Ovary (tissue), 10 donors: ENCODE measurements at places on chromosomes 1 and 21. TPM values are rescaled to one million over a fixed set of nuclear protein-coding genes. Genes with fewer than 3 reads are reported as not detected.

GRCh38 chr1:41534181-41535076, 49.9 kb upstream of the EDN2 start:
- H3K4me1 ChIP-seq = peaks cover 16% of the 10 kb centered on the region
- H3K36me3 ChIP-seq = no peaks in the 10 kb centered on the region
- DNase-seq = peak; percentile 10
- H3K27ac ChIP-seq = no peak overlapping the region

DNA sequence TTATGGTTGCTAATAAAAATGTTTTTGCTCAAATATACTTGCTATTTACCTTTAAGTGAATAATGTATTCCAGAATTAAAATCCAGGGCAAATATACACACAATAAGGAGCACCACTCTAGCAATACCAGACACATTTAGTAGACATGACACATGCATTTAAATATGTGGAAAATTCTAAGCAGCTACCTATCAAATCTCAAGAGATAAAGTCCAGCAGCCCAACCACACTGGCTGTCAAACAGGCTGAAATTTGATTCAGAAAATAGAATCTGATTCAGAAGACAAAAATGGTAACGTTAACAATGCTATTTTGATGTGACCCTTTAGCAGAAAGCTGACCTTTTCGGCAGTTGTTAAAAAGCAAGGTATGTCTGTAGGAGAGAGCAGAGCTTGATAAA, 42.3 kb downstream of the PLEKHO1 start:
- H3K27me3 ChIP-seq = no peaks in the 10 kb centered on the region
- H3K27ac ChIP-seq = no peak overlapping the region
- DNase-seq = no peak

DNA sequence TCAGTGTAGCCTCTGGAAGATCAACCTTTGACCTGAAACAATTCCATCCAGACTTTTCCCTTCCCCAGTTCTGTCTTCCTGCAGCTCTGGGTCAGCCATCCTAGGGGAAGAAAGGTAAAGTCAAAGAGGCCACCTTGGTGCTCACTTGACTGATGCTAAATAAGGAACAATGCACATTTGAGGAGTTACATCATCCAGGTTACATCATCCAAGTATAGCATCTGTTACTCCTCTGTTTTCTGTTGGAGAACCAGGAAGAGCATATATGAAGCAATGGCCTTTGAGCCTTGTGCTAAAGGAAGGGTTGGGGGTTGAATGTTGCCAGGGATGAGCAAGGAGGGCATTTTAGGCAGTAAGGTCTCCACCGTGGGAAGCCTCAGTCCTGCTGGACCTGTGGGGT, 3.1 kb upstream of the DSCAM start:
- H3K36me3 ChIP-seq = no peaks in the 10 kb centered on the region
- H3K4me3 ChIP-seq = no peak overlapping the region
- no peak overlapping the region for H3K27ac ChIP-seq
- no peaks in the 10 kb centered on the region for H3K27me3 ChIP-seq
- H3K4me1 ChIP-seq = no peaks in the 10 kb centered on the region

DNA sequence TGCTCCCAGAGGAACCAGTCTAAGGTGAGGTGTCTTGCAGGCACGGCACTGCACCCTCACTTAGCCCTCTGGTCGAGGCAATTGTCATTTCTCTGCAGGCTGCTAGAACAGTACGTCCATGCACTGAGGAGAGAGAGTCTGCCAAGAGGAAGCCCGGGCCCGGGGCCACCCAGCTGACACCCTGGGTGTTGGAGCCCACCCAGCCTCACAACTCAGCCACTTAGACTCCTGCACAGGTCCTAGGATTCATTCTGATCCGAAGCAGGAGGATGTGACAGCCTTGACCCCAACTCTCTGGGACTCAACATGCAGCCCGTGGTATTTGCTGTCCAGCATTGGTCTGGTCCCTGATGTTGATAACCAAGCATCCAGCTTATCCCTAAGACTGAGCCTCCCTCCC, 111.9 kb downstream of the ADSS2 start:
- no peak for DNase-seq
- H3K4me3 ChIP-seq = no peak overlapping the region
- no peaks in the 10 kb centered on the region for H3K36me3 ChIP-seq
- peaks cover 3% of the 10 kb centered on the region for H3K4me1 ChIP-seq
- no peak overlapping the region for H3K27ac ChIP-seq

GRCh38 chr1:33640114-33640660, 167.7 kb downstream of the ZSCAN20 start:
- no peaks in the 10 kb centered on the region for H3K4me1 ChIP-seq
- no peak for DNase-seq
- no peaks in the 10 kb centered on the region for H3K36me3 ChIP-seq
- no peak overlapping the region for H3K27ac ChIP-seq
- H3K4me3 ChIP-seq = no peak overlapping the region

DNA sequence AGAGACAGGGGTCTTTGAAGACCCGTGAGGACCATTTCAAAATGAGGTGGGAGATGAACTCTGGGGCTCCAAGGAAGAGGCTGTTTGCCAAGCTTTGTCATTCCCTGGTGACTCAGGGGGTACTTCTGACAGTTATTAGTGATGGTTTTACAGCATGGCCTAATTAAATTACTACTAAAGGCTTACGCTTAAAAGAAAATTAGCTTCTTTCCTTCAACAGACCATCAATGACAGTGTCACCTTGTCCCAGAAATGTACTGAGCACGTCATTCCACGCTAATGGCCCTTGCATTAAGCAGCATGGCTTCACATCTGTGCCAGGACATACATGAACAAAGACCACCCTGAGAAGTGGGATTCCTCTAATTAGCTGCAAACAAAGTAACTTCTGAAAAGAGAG, 5.1 kb upstream of the UTS2 start:
- no peak overlapping the region for H3K4me3 ChIP-seq
- H3K36me3 ChIP-seq = no peaks in the 10 kb centered on the region
- H3K27ac ChIP-seq = no peak overlapping the region

DNA sequence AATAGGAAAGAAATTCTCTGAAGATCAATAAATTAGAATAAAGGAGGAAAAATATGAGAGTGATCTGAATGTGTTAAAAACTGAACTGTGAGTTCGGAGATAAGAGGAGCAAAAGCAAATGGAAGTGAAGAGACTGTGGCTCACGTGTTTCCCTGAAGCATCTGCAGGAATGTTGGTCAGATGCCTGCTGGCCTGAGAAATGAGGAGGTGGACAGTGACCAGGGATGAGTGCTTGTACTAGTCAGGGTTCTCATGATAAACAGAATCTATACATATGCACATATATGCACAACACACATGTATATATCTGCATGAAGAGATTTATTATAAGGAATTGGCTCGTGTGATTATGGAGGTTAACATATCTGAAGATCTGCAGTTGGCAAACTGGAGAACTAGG, 103.4 kb upstream of the TIAM1 start:
- no peak overlapping the region for H3K27ac ChIP-seq
- DNase-seq = no peak
- no peaks in the 10 kb centered on the region for H3K36me3 ChIP-seq
- H3K27me3 ChIP-seq = no peaks in the 10 kb centered on the region
- peaks cover 3% of the 10 kb centered on the region for H3K4me1 ChIP-seq

DNA sequence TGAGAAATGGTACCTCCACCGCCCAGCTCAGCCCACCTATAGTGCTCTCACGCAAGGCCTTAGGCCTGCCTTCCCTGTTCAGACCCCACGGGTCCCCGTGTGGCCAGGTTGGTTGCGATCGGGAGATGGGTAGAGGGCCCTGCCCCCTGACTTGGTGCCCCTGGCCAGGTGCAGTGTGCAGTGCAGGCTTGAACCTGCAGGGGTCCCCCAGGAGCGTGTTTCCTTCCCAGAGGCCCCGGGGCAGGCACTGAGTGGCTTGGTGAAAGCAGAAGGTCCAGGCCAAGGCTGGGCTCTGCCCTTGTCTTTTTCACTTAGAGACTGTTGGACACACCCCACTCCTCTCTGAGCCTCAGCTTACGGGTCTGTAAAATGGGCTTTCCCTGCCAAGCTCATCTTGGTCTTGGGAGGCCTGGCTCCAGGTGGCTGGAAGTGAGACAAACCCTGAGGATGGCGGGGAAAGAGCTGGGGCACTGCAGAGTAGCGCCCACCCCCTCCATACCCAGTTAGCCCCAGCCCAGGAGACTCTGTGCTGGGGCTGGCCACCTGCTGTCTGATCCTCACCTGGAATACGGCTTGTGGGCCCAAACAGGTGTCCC, 9.3 kb upstream of the HES5 start:
- no peak for DNase-seq
- no peaks in the 10 kb centered on the region for H3K36me3 ChIP-seq
- H3K27ac ChIP-seq = no peak overlapping the region
- no peak overlapping the region for H3K4me3 ChIP-seq
- no peaks in the 10 kb centered on the region for H3K27me3 ChIP-seq
- peaks cover under 1% of the 10 kb centered on the region for H3K4me1 ChIP-seq

DNA sequence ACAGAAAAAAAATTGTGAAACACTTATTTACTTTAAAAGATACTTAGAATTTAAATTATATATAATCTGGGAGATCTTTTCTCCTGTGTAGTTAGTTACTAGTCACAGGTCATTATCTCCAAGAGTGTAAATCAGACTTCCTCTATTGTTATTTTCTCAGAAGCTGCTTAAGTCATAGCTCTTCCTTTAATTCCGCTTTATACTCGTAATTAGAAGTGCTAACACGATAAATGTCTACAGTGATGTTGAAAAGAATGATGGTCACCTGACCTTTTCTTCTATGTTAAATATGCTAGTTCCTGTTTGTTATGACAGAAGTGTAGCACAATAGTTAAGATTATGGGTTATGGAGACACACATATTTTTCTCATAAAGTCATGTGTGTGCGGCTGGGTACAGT, 123.6 kb downstream of the TGFB2 start:
- no peaks in the 10 kb centered on the region for H3K4me1 ChIP-seq
- no peaks in the 10 kb centered on the region for H3K27me3 ChIP-seq
- no peak overlapping the region for H3K4me3 ChIP-seq
- H3K36me3 ChIP-seq = no peaks in the 10 kb centered on the region
- no peak for DNase-seq

DNA sequence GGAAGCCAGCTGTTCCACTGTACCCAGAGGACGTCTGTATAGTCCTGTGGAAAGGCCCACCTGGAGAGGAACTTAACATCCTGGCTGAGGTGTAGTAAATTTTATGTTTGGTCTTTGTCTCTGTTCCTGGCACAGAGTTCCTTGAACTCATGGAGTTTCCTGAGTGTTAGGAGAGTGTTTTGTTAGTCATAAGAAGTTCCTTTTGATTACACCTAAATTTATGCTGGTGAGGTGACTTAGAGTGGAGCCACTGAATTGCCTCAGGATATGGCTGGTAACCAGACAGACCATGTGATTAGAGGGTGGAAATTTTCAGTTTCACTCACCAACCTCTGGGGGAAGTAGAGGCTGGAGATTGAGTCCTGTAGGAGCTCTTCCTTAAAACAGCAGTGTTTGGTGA, 57.9 kb downstream of the RASAL2 start:
- H3K4me1 ChIP-seq = no peaks in the 10 kb centered on the region
- H3K27me3 ChIP-seq = no peaks in the 10 kb centered on the region
- no peaks in the 10 kb centered on the region for H3K36me3 ChIP-seq
- H3K27ac ChIP-seq = no peak overlapping the region
- H3K4me3 ChIP-seq = no peak overlapping the region

GRCh38 chr1:46615735-46616134, 876 bp downstream of the MOB3C start:
- H3K27me3 ChIP-seq = no peaks in the 10 kb centered on the region
- peaks cover 7% of the 10 kb centered on the region for H3K4me1 ChIP-seq
- no peaks in the 10 kb centered on the region for H3K36me3 ChIP-seq
- peak overlapping the region; percentile 79 for H3K4me3 ChIP-seq
- DNase-seq = no peak

DNA sequence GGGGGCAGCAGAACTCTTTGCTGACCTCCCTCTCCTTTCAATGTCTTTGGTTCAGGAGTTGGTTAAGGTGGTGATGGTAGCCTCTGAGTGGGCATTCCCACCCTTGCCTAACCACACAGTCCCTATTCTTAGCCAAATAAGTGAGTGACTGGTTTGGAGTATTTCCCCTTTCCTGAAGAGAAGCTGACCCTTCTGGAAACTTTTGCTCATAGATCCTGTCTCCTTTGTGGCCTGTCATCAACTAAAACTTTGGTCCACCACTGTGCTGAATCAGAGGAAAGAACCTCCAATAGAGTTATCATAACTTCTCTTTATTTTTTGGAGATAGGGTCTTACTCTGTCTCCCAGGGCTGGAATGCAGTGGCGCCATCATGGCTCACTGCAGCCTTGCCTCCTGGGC, 31.1 kb downstream of the C1orf21 start:
- H3K4me1 ChIP-seq = peaks cover 1% of the 10 kb centered on the region
- no peak overlapping the region for H3K27ac ChIP-seq
- H3K27me3 ChIP-seq = no peaks in the 10 kb centered on the region
- no peak for DNase-seq

GRCh38 chr1:179262183-179262582, 31.4 kb upstream of the SOAT1 start:
- no peaks in the 10 kb centered on the region for H3K27me3 ChIP-seq
- no peak overlapping the region for H3K4me3 ChIP-seq
- no peak overlapping the region for H3K27ac ChIP-seq

S100A12 gene
- 1.0 TPM for polyA plus RNA-seq

FNDC5 gene
- polyA plus RNA-seq = 15.6 TPM

KIAA0040 gene
- 24.7 TPM for polyA plus RNA-seq

FMO4 gene
- polyA plus RNA-seq = 3.2 TPM

FOXE3 gene
- not detected for polyA plus RNA-seq

FOXD3 gene
- 0.20 TPM for polyA plus RNA-seq

PTPRU gene
- 2.9 TPM for polyA plus RNA-seq

SHCBP1L gene
- polyA plus RNA-seq = not detected

CYB5RL gene
- 7.5 TPM for polyA plus RNA-seq

TCEA3 gene
- 72.5 TPM for polyA plus RNA-seq
